ENCODE measurements at places on chromosomes 5 and 9.

DNA sequence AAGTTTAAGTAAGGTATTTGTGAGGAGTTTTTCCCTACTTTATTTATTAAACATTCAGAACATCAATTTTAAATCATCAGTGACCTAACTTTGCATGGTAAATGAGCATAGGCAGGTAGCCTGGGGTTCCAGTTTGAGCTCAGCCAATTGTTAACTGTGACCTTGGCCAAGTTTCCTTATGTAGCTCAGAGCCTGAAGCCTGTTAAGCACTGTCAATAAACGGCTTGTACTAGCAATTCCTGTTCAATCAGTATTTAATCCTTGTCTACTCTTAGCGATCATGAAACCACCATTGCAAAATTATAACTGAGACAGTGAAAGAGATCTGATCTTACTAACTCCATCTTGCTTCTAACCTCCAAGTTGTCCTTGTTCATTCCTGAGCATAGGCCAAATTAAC is 4.7 kb upstream of the SOWAHA start:
- no peak for DNase-seq

DNA sequence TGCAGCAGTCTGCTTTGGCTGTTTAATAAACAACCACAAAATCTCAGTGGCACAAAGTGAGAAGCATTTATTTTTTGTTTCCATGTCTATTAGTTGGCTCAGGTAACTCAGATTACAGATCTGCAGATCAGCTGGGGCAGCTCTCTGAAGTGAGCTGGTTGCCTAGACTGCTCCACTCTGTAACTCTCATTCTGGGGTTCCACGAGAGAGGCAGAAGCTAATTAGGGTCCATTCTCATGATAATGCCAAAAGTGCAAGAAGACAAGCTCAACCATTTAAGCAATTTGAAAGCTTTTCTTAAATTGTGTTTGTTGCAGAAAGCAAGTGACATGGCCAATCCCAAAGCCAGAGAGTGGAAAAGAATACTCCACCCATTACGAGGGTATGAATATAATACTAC is 13.2 kb downstream of the MEIKIN start:
- DNase-seq: no peak

- DNase-seq: no peak
Measured at GRCh38 chr5:63743096-63743798, 219.0 kb downstream of the HTR1A start.

DNA sequence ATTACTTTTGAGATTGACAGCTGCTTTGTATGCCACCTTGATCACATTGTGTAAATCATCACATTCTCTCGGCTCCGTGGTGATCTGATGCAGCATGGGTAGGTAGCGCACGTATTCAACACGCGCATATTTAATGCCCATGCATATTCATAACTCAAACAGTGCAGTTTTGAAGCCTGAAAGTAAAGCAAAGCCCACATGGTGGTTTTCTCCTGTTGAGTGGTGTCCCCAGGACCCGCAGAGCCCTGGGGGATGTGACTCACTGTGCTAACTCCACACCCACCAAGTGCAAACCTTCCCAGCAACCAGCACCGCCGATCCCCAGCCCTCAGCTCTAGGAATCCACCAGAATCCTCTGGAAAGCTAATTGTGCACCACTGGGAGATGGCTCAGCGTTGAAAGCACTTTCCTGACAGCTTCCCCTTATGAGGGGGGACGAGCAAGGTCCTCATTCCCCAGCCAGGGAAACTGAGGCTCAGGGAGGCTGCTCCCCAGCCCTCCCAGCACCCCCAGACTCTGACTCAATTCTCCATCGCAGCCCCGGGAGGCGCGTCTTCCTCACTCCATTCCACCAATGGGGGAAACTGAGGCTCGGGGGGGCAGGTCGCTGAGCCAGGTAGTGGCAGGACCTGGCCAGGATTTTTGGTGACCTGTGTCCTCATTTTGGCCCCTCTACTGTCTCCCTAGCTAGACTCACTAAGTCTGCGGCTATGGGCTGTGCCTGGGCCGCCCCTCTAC is 46.4 kb downstream of the SARDH start:
- no peak for DNase-seq

GRCh38 chr9:109792951-109793546 is 13.1 kb downstream of the PALM2AKAP2 start:
- no peak for DNase-seq

DNA sequence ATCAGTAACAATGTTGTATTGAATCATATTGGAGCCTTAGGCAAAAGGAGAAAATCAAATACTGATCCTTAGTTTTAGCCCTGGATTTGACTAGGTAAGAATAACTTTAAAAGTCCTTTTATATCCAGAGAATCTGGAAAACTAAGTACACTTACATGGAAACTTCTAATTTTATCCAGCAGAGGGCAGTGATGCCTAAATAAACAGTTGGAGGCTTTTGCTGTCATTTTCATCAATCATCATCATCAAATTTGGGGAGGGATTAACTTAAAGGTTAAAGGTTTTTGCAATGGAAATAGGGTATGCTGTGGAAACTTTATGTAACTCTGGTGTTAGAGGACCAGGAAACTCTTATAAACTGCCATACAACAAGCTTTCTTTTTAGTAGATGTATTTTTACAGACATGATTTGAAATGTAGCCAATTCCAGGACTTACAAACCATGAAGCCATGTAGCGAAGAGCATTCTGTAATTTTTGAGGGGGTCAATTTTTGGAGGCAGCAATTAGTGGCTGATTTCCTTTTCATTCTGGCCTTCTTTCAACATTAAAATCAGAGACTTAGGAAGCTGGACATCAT is 112.7 kb downstream of the OSTF1 start:
- DNase-seq: no peak

DNA sequence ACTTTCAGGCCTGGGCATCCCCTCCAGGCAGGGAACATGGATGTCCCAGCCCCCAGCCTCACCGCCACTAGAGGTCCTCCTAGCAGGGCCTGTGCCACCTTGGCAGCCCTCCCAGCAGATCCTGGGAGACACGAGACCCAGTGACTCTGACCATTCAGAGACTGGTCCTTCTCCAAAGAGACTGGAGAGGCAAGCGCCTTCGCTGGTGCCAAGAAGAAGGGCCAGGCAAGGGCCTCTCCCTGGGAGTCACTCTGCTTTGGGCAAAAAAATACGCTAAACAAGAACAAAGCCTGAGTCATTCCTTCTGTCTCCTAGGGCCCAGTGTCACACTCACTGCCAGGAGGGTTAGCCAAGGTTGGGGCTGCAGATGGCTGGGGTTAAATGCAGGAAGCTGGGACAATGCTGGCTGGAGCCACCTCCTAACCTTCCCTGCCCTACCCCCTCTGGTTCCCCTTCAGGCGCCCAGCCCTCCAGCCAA is 35.3 kb upstream of the SMIM23 start:
- DNase-seq: no peak

GRCh38 chr9:36144309-36145232 is 8.0 kb downstream of the GLIPR2 start:
- no peak for DNase-seq

GRCh38 chr5:40687321-40687720 is 7.6 kb downstream of the PTGER4 start:
- DNase-seq: no peak

GRCh38 chr5:158485604-158486081 is 614.1 kb downstream of the EBF1 start:
- no peak for DNase-seq

GRCh38 chr5:115857057-115857479 is 15.3 kb downstream of the AP3S1 start:
- no peak for DNase-seq

DNA sequence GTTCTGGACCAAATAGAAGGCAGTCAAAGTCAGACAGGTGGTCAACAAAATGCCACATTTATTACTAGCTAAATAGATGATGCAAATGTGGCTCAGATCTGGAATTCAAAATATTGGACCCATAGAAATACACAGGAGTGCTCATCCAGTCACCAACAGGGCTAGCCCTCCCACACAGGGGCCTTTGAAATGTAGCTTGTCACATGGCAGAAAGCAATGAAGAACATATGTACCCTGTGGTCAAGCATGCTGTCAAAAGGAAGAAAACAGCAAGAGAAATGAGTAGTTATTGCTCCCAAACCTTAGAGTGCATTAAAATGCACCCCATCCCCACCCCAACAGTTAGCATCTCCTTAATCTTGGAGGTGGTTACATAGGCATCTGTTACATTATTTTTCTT is 20.9 kb upstream of the CCDC112 start:
- no peak for DNase-seq

- DNase-seq: no peak
Measured at GRCh38 chr5:8769631-8770030, 776.2 kb downstream of the SEMA5A start.

DNA sequence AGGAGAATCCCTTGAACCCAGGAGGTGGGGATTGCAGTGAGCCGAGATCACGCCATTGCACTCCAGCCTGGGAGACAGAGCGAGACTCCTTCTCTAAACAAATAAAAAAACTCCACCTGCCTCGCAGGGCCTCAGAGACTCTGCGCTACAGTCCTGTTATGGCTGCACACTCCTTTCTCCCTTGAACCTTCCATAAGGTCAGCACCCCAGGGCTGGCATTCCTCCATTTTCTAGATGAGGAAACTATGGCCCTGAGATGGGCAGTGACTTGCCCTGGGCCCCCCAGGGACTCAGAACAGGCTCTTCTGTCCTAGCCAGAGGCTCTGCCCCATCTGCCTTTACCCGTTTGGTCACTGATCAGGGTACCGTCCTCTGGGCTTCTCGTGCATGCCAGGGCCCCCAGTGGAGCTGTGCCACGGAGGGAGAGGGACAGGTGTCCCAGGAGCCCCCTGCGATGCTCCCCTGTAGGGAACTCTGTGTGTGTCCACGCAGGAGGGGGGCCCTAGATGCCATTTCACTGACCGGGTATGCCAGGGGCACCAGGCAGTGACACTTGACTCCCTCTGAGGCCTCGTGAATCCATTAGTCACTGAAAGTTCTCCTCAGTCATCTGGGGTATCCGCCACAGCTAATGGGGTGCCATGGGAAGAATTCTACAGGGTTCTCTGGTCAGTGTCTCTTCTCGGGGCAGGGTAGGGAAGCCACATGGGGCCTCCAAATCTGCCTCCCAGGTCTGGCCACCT is 16.2 kb downstream of the RALGDS start:
- no peak for DNase-seq

- DNase-seq: no peak
Measured at GRCh38 chr9:109349421-109349846, 28.6 kb upstream of the EPB41L4B start.

- DNase-seq: no peak
Measured at GRCh38 chr5:154764967-154765366, 9.8 kb downstream of the LARP1 start.
